ENCODE measurements at places on chromosomes 13 and 19. TPM values are rescaled to one million over a fixed set of nuclear protein-coding genes. Genes with fewer than 3 reads are reported as not detected.
A peak's percentile ranks its signal among the peaks of the same experiment; 100 is the strongest.

The ZNF552 gene
- 14.8 TPM for total RNA-seq

GRCh38 chr19:33639035-33639681, 17.4 kb downstream of the CHST8 start:
- no peak for DNase-seq

- DNase-seq: no peak
Measured at GRCh38 chr13:50993934-50994333, 84.3 kb downstream of the RNASEH2B start.

The SPRED3 gene
- 0.83 TPM for total RNA-seq

The GNG7 gene
- total RNA-seq: under 0.01 TPM

The VSTM1 gene
- total RNA-seq: not detected

The C19orf12 gene
- 24.5 TPM for total RNA-seq

DNA sequence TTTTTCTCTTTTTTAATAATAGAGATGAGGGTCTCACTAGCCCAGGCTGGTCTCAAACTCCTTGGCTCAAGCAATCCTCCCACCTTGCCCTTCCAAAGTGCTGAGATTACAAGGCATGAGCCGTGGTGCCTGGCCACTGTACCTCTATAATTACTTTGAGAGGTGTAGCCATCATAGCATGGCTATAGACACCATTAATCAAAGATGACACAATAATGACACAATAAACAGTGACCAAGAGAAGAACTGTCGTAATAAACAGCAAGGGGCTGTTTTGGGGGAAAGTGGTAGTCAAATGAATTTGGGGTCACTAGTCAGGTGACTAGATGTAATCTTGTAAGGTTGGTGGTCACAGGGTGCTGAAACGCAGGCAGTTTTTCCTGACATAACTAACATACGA, 30.4 kb downstream of the KLF5 start:
- DNase-seq: no peak

GRCh38 chr19:55563261-55563690, 17.4 kb downstream of the ZNF579 start:
- DNase-seq: no peak

- DNase-seq: no peak
Measured at GRCh38 chr13:74101436-74101835, 32.8 kb downstream of the KLF12 start.

GRCh38 chr19:16678498-16678897, 17.6 kb downstream of the TMEM38A start:
- peak; percentile 8 for DNase-seq

DNA sequence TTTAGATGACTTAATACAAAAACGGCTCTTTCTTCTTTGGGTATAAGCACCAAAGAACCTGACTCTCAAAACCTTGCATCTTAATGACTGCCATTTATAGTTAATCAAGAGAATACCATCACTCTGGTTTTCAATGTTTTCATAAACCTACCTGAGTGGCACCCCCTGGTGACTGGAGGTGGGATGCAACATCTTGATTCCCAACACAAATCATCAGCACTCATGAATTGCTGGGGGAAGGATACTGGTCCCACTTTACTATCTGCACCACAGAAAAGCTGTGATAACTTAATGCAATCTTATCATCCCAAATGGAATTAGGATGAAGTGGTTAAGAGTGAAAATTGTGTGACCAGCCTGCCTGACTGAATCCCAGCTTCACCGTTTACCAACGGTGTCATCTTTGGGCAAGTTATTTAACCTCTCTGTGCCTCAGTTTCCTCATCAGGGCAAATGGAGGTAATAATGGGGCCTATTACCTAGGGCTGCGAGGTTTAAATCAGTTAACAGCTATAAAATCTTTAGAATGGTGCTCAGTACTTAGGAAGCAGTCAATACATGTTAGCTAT, 366.4 kb downstream of the KLF12 start:
- no peak for DNase-seq

DNA sequence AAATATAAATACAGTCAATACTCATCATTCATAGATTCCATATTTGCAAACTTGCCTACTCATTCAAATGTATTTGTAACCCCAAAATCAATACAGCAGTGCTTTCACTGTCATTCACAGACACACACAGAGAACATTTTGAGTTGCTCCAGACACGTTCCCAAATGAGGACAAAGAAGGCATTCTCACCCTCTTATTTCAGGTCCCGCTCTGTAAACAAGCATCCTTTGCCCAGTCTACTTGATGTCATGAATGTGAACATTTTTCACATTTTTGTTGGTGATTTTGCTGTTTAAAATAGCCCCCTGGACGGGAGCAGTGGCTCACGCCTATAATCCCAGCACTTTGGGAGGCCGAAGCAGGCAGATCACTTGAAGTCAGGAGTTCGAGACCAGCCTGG, 15.5 kb downstream of the C19orf47 start:
- DNase-seq: no peak

DNA sequence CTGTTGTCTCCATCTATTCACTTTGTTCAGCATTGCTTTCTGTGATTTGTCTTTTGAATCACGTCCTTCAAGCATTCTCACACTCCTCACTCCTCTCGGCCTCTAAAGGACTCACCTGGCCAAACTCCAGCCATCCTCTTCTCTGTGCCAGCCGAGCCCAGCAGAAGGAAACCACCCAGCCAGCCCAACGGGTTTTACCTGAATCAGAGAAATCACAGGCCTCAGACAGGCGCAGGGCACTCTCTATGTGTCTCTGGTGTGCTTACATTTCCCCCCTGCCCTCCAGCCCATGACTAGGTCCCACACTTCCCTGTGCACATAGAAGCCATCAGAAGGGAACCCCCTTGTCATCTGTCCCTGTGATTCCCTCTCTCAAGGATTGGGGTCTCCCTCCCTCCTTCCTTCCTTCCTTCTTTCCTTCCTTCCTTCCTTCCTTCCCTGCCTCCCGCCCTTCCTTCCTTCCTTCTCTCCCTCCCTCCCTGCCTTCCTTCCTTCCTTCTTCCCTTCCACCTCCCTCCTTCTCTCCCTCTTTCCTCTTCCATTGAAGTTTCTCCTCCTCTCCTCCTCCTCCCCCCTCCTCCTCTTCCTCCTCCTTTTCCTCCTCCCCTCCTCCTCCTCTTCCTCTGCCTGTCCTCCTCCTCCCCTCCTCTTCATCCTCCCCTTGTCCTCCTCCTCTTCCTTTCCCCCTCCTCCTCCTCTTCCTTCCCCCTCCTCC, 8.8 kb upstream of the ZNF541 start:
- DNase-seq: peak; percentile 51

The GRK1 gene
- total RNA-seq: not detected

DNA sequence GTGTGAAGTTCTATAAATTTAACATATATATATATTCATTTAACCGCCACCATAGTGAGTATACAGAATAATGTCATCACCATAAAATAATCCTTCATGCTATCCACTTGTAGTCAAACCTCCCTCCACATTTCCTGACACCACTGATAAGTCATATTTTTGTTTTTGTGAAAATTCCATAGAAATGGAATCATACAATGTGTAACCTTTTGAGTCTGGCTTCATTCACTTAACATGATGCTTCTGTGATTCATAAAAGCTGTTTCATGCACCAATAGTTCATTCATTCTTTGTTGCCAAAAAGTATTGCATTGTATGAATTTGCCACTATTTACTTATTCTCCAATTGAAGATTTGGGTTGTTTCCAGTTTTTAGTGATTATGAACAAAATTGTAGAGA, 497.5 kb upstream of the PCDH20 start:
- no peak for DNase-seq

The ZNF613 gene
- total RNA-seq: 3.1 TPM

- DNase-seq: peak; percentile 93
Measured at GRCh38 chr13:40333226-40333625, 333.2 kb downstream of the FOXO1 start.

GRCh38 chr19:55353803-55354697, 469 bp downstream of the COX6B2 start:
- DNase-seq: peak; percentile 60

The ETV2 gene
- not detected for total RNA-seq

The GAPDHS gene
- total RNA-seq: not detected

The SPHK2 gene
- total RNA-seq: 15.7 TPM

The SPACA4 gene
- not detected for total RNA-seq

DNA sequence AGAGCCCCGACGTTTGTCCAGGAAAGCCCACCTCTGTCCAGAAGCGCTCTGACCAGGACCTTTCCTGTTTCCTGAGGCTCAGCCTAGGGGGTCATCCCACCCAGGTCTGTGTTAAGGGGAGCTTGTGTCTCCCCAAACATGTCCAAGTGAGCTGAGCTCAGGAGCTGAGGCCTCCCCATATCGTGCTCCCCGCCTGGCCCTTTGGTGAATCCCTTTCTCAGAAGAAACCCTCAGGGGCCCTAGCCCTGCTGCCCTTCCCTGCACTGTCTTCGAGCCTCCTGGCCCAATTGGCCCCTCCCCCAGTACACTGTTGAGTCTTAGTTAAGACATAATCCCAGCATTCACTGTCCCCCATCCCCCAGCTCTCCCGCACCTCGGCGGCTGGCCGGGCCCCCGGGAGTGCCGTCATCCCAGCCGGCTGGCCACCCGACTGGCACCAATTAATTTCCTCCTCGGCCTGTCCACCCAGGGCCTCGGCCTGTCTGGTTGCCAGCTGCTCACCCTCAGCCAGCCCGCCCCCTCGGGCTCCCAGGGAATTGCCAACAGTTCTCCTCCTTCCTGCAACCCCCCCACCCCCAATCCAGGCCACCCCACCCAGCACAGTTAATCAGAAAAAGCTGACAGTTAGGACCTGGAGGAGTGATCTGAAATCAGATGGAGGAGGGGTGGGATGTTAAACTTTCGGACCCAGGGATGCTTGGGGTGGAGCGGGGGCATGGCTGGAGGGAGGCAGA, 13.6 kb downstream of the IER2 start:
- peak; percentile 50 for DNase-seq

DNA sequence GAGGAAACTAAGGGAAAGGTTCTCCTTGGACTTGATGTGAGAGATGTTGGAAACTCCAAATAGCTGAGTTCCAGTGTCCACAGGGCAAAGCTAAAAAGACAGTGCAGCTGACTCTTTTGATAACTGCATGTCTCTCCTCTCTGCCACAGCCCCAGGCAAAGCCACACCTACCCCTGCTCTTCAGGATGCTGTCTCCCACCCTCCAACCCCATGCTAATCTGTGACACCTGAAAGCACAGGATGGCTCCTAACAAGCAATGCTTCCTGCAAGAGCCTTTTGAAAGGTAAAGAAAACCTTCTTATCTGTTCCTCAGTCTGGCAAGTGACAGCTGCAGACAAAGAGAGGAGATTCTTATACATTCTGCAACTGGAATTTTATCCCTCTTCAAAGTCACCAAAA, 14.5 kb downstream of the SLC46A3 start:
- DNase-seq: no peak

DNA sequence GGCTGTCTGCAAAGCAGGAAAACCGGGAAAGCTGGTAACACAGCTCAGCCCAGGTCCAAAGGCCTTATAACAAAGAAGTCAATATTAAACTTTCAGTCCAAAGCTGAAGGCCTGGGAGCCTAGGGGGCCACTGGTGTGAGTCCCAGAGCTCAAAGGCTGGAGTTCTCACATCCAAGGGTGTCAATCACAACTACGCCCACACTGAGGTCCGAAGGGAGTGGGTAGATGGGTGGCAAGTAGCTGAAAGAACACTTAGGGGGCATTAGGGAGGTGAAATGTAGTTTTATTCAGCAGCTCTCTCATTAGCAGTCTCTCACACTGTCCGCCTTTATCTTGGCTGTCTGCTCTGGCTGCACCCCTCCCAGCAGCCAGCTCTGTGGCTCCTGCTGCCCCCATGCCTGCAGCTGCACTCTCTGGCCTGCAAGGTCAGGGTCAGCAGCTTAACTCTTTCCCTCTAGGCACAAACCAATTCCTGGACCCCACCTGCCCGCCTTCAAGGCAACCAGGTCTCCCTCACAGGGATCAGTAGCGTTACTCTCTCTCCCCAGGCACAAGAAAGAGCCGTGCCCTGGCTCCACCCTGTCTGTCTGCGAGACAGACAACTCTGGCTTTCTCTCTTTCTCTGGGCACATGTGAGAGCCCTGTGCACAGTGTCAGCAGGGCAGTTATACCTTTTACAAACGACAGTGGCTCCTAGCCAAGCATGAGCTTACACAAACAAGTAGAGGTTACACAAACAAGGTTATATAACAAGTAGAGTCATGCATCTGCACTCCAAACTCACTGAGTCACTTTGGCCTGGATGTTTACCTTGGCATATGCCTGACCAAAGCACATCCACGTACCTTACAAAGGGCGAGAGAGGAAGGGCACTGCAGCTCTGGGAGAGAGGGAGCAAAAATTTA, 249.4 kb upstream of the PCDH20 start:
- DNase-seq: no peak

- peak; percentile 34 for DNase-seq
Measured at GRCh38 chr13:45696610-45697226, 5.4 kb upstream of the CBY2 start.

The TMEM143 gene
- total RNA-seq: 9.0 TPM

DNA sequence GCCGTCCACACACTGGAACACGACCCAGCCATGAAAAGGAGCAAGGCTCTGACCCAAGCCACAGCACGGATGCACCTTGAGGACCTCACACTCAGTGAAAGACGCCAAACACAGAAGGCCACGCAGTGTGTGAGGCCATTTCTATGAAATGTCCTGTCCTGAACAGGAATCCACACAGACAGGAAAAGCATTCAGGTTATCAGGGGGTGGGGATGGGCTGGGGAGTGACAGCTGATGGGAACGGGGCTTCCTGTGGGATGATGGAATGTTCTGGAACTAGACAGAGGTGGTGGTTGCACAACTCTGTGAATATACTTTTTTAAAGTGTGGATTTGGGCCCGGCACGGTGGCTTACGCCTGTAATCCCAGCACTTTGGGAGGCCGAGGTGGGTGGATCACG, 30.6 kb downstream of the GPX4 start:
- DNase-seq: no peak

GRCh38 chr13:25455146-25455545, 83.4 kb downstream of the ATP8A2 start:
- peak; percentile 76 for DNase-seq

The ZNF665 gene
- total RNA-seq: 2.3 TPM

GRCh38 chr13:41614671-41615527, 157.5 kb downstream of the RGCC start:
- peak; percentile 47 for DNase-seq

DNA sequence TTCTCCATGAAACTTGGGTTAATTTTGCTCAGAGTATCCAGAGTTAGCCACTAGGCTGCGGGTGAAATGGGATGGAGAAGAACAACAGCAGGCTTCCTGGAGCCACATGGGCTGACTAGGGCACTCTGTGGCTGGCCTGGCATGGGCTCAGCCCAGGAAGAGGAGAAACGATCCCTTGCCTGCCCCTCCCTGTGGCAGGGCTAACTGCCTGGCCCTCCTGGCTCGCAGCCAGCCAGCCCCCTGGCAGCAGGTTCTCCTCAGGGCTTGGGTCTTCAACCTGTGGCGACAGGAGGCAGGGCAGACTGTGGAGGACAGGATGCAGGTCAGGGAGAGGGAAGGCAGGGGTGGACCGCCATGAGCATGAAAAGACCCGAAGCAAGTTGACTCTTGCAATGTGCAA, 78.7 kb upstream of the GPR183 start:
- no peak for DNase-seq

DNA sequence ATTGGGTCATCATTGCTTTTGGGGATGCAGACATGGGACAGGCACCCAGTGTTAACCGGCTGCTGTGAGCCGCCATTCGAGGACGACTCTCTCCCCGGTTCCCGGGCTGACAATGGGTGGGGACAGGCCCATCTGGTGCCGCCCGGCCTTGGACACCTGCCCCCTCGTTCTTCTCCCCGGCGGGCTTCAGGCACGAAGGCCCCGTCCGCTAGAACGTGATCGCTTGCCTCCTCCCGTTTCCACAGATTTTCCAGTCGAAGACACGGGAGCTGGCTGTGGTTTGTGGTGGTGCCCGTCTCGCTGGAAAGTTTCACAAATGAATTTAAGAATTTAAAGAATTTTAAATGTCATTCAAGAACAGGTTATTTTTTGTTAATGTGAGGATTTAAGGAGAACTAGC, 2.0 kb downstream of the PALM start:
- no peak for DNase-seq

Measured in mammary epithelial cell (primary cell).